ENCODE measurements at places on chromosomes 7 and 10.
A peak's percentile ranks its signal among the peaks of the same experiment; 100 is the strongest.

GRCh38 chr7:126774077-126774476, 478.7 kb downstream of the GRM8 start:
- DNase-seq: peak; percentile 27

- no peak for DNase-seq
These were observed 322.5 kb downstream of the PTPRN2 start for GRCh38 chr7:158264881-158265742.

GRCh38 chr10:46556515-46557318, at the start of gene GPRIN2:
GPRIN2 (minus strand) TSS chr10:46556658; CDS start chr10:46550736, 5,922 bp downstream.
- DNase-seq: peak; percentile 10

- no peak for DNase-seq
These were observed 25.7 kb downstream of the ZNF503 start for GRCh38 chr10:75375838-75376237.

DNA sequence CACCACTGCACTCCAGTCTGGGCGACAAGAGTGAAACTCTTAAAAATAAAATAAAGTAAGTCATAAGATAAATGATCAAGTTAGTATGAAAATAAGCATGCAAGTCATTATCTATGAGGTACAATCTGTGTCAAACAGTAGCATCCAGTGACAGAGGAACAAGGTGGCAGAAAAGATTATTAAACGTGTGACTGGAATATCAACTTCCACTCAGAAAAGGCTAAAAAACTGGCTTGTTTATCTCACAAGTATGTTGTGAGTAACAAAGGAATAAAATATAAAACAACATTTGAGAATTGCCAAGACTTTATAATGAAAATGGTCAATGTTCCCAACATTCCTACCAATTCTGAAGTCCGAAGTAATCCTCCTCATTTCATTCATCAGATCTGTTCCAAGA, 30.3 kb downstream of the ITGB1 start:
- DNase-seq: no peak

- no peak for DNase-seq
These were observed 55.2 kb upstream of the EZH2 start for GRCh38 chr7:148939128-148939755.

DNA sequence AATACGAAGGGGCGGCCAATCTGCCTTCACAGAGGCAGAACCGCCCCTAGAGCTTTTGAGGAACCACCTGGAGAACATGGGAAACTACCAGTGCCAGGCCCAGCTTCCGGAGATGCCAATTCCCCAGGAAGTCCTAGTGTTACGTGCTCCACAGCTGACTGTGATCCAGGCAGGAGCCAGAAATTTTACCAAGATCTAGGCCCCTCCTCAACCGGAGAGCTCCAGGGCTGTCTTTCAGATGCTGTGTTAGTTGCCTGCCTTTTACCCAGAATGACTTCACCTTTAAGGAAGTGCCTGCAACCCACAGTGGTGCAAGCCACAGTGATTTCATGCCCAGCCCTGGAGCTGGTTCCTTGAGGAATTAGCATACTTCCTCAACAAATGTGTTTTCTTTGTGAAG, 62.9 kb downstream of the ELMO1 start:
- DNase-seq: no peak

DNA sequence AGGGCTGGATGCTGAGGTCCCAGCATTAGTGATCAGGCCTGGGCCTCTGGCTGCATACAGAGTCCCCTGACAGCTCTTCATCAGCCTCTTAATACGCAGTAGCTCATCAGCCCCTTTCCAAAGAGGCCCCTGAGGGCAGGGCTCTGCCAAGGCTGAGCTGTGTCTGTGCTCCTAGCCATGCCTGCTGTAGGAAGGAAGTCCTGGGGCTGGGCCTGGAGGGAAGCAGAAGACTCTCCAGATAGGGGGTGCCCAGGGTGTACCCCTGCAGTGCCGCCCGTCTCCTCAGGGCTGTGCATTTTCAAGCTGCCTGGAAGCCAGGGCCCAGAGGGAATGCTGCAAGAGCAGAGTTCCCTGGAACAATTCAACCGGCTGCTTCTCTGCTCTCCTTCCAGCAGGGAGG, 7.3 kb upstream of the RET start:
- DNase-seq: no peak

DNA sequence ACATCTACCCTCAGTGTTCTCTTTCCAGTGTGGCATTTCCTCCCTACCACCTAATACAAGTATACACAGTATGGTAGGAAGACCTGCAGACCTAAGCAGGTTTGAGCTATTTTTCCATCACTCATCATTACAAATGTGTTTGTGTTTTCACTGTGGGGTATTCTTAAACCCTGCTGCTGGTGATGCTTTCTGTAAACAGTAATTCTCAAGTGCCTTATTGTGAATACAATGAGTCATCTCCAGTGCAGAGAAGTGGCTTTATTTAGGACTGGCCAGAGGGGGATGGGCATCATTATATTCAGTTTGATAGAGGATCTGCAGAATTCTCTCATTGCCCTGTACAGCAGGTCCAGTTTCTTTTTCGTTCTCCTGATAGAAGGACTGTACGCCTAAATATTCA, 63.7 kb downstream of the GRM8 start:
- peak; percentile 71 for DNase-seq

- no peak for DNase-seq
These were observed 32.7 kb downstream of the TSPAN15 start for GRCh38 chr10:69483963-69484362.
